ENCODE measurements at places on chromosomes 2 and 18.

DNA sequence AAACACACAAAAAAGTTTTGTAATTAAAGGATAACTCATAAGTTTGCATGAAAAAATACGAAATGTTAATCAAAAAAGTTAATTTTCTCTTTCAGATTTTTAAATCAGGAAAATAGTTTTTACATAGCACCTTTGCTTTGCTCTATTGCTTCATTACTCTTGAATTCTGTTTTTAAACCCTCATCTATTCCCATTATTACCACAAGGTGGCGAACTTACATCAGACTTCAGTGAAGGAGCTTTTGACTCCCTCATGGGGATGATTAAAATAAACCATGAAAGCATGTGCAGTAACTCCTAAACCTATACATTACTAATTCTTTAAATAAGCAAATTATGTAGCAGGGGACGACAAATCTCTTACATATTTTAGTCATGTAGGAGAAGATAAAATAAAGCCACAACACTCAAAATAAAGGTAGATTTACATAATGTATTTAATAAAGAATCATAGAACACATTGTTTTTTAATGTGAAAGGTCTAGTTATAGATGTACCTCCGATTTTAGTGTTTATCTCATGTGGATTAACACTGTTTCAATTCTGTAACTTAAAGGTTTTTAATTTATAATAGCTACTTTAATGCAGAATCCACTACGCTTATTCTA lies 105.2 kb downstream of the NETO1 start:
- DNase-seq, result peak; percentile 67

GRCh38 chr2:160334028-160334741 lies 134.1 kb upstream of the ITGB6 start:
- no peak for DNase-seq

GRCh38 chr2:150544731-150545130 lies 57.3 kb upstream of the RND3 start:
- DNase-seq, result no peak

DNA sequence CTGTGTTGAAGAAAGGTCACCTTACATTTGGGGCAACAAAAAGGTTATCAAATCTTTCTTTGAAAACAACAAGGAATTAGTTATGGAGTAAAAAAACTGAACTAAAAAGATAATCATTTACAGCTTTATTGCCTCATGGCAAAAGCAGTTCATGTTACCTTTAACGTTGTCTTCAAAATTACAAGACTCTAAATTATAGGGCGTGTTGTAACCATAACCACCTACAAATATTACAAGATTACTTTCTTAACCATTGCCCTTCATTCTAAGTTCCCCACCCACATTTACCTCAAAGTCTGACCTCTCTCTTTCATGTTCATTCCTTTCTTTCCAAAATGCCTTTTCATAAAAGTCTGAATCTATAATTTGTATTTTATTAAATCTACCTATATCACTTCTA lies 74.6 kb upstream of the LRATD1 start:
- no peak for DNase-seq

- peak; percentile 32 for DNase-seq
Observed at GRCh38 chr2:107936433-107937359, 49.6 kb upstream of the SLC5A7 start.

GRCh38 chr2:226862623-226863022 lies 26.8 kb downstream of the RHBDD1 start:
- no peak for DNase-seq

DNA sequence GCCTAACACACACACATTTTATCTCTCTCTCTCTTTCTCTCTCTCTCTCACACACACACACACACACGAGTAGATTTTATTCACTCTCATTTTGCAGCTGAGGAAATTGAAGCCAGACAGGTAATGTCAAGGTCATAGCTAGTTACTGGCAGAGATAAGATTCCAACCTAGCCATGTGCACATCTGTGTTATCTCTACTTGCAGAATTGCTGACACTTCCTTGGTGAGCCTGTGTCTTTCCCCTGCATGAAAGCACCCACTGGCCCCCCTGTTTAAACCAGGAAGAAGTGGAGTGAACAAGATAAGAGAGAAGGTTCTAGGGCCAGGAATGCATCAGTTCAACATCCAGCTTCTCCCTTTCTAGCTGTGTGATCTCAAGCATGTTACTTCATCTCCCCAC lies 423.7 kb downstream of the TXNL1 start:
- no peak for DNase-seq

DNA sequence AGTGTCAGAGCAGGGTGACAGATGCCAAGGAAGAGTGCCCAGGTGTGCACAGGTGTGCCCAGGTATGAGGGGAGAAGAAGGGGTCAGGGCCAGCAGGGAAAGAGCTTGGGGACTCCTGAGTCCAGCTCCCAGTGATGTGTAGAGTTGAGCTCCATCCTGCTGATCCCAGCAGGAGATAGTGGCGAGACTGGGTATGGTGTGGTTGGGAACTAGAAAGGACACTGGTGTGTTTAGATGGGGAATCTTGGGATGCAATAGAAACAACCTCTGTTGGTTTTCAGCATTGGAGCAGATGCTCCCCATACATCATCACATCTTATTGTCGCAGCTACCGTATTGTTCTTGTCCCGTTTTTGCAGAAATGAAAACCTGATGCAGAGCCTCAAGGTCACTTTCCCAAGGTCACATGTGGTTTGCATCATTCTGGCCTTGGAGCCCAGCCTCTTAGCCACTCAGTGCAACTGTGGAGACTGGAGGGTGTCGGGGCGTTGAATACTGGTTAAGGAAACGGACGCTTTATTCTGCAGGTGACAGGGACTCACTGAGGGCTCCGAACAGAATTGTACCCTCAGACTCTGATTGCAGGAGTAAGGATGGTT lies 166.7 kb downstream of the AGAP1 start:
- no peak for DNase-seq

DNA sequence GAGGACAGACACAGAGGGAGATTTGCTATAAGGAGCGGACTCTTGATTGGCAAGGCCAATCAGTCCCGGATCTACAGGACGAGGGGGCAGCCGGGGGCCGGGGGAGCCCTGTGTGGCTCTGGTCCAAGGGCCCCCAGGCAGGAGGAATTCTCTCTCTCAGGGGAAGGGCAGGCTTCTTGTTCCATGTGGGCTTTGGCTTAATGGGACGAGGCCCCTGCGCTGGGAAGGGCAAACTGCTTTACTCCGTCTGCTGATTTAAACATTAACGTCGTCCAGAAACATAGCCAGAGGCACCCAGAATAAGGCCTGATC lies 75.9 kb downstream of the TMEM18 start:
- no peak for DNase-seq

- DNase-seq, result no peak
Observed at GRCh38 chr18:80253871-80254492, 6.7 kb upstream of the PARD6G start.

- peak; percentile 46 for DNase-seq
Observed at GRCh38 chr2:134491771-134492441, 226.9 kb downstream of the TMEM163 start.

- DNase-seq, result no peak
Observed at GRCh38 chr2:182628916-182629315, 87.1 kb upstream of the DNAJC10 start.

DNA sequence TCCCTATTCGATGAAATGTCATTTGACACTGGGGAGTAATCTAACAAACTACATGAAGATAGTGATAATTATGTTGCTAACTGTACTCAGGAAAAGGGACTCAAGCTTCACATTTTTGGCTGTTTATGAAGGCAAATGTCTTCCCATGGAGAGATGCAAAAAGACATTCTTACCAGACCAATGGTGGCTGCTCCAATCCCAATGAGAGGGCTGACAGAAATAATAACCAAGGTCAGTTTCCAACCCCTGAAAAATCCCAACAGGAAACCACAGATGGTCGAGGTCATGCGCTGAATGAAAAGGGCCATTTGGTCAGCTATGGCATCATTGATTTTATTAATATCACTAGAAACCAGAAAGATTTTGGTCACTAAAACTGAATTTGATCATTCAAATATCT lies 37.6 kb downstream of the ABCB11 start:
- DNase-seq, result no peak

- DNase-seq, result no peak
Observed at GRCh38 chr2:99970292-99970868, 172.0 kb downstream of the AFF3 start.

GRCh38 chr18:57505231-57505630 lies 70.1 kb downstream of the ONECUT2 start:
- no peak for DNase-seq

DNA sequence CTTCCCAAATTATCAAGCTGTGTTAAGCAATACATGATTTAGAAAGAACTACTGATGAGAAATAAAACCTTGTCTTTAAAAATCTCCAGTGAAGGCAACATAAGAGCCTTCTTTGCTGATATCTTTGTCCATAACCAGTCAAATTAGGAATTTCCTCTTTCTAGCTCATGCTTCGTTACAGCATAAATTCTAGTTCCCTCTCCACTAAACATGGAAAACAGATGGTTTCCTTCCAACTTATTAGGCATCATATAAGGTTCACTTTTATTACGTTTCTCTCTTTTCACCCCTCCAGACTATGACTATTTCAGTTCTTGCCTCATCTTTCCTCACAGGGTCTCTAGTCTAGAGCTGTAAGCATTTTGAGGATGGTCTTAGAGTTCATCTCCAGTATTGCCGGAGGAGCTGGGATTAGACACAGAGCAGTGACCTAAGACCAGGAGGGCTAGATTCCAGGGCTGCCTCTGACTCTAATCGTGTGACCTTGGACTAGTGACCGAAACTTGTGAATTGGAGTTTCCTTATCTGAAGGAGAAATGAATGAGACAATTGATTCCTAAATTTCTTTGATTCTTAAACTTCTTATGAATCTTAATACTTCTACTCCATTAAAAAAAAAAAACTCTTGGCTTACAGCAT lies 195.5 kb upstream of the APCDD1 start:
- no peak for DNase-seq

Data from mesendoderm (in vitro differentiated cells).